ENCODE measurements at places on chromosomes 6 and 20.

DNA sequence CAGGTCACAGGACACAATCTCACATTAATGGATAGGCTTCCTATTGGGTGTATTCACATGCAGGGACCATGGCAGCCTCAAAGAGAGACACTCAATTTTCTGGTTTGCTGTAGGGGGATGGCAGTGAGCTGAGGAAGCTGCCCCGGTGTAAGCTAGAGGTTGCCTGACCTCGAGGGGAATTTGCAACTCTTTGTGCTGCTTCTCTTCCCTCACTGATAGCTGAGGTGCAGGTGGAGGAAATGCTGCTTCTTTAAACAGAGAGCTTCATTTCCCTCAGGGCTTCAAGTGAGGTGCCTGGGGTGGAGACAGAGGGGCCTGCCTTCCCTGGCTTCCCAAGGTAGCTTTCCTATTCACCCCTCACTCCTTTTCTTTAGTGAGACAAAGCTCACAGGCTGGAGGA lies 151.9 kb downstream of the CD83 start:
- DNase-seq, result no peak

DNA sequence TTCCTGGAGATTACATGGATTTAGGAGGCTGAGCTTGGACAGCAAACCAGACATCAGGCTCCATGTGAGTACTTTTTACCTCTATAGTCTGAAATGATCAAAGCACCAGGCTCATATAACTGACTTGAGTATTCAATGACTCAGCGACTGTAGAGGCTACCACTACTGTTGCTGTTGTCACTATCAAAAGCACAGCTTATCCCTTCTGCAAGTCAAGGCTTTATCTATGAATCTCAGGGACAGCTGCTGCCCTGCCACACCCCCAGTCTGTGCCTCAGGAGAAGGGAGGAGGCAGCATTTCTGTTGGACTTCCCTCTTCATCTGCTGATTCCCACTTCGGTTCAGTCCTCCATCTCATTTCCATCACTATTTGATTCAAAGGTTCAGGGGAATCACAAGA lies 80.5 kb upstream of the CNR1 start:
- DNase-seq, result no peak

- DNase-seq, result no peak
Observed at GRCh38 chr20:4683261-4683660, 38.4 kb upstream of the PRND start.

- peak; percentile 10 for DNase-seq
Observed at GRCh38 chr6:44126320-44127149, 717 bp downstream of the MRPL14 start.

DNA sequence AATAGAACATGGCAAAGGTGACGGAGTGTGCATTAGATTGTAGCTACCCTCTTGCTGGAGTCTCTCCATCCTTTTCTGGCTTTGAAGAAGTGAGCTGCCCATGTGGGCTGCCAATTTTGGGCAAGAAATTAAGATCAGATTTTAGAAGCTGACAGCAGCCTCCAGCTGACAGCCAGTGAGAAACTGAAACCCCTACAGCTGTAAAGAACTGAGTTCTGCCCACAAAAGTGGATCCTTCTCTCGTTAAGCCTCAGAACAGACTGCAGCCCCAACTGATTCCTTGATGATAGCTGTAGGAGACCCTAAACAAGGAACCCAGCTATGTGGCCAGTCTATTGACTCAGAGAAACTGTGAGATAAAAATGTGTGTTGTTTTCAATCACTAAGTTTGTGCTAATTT lies 134.1 kb downstream of the CD109 start:
- DNase-seq, result no peak

GRCh38 chr20:37976887-37977286 lies 56.4 kb downstream of the TTI1 start:
- no peak for DNase-seq

DNA sequence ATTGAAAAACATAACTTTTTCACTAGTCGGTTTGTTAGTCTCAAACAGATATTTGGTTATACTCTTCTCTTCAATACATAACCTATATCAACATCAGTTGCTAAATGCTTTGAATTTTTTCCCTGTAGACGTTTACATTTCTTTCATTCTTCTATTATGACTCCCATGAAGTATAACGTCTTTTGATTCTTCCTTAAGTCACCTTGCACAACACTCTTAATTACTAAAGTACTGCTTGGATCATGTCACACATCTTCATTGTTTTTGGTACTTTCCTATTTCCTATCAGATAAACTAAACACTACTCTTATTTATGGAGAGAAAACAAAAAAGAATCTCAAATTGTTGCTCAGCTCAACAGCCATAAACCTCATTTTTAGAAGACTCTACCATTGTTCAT lies 23.0 kb upstream of the BMP5 start:
- DNase-seq, result no peak

- no peak for DNase-seq
Observed at GRCh38 chr6:168160506-168161370, 81.7 kb upstream of the FRMD1 start.

- no peak for DNase-seq
Observed at GRCh38 chr6:37017606-37018197, 12.2 kb downstream of the FGD2 start.

GRCh38 chr20:8213831-8214587 lies 81.9 kb downstream of the PLCB1 start:
- DNase-seq, result no peak

- DNase-seq, result no peak
Observed at GRCh38 chr20:37888641-37889040, 14.3 kb upstream of the VSTM2L start.

GRCh38 chr6:148175550-148176188 lies 167.0 kb upstream of the SASH1 start:
- no peak for DNase-seq

DNA sequence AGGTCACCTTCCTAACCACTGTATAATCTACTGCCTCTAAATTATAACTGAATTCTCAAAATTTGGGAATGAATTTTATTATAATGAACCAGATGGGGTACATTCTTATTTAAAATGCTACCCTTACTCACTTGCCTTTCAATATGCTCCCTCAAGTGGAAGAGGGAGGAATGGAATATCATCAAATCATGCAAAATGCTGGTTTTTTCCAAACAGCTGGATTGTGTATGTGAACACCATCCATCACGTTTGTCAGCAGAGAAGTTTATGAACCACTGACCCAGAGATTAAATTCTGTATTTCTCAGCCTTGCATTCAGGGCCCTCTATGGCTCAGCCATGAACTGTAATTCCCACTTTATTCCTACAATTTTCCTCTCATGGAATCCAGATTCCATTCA lies 40.5 kb downstream of the CBLN4 start:
- no peak for DNase-seq

- no peak for DNase-seq
Observed at GRCh38 chr6:154596009-154596408, 85.5 kb upstream of the CNKSR3 start.

DNA sequence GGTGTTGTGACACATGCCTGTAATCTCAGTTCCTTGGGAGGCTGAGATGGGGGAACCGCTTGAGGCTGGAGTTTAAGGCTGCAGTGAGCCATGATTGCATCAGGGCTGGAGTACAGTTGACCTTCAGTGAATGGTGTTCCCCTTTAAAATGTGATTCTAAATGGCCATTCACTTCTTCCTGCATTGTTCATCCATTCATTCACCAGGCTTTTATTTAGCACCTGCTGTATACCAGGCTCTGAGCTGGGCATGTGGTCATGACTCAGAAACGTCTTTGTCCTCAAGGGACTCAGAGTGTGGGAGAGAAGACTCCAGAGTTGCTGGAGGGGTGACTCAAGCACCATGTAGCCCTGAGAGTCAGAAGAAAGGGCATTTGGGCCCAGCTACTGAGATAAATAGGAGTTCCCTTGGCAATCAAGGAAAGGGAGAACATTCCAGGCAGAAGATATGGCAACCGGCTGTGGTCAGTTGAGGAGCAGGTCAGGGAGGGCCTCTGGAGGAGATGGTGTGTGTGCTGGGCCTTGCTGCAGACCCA lies 101.1 kb downstream of the DLGAP4 start:
- no peak for DNase-seq

- no peak for DNase-seq
Observed at GRCh38 chr6:47598367-47598766, 100.0 kb upstream of the ADGRF4 start.

- no peak for DNase-seq
Observed at GRCh38 chr6:165729307-165729936, 66.4 kb upstream of the PDE10A start.

DNA sequence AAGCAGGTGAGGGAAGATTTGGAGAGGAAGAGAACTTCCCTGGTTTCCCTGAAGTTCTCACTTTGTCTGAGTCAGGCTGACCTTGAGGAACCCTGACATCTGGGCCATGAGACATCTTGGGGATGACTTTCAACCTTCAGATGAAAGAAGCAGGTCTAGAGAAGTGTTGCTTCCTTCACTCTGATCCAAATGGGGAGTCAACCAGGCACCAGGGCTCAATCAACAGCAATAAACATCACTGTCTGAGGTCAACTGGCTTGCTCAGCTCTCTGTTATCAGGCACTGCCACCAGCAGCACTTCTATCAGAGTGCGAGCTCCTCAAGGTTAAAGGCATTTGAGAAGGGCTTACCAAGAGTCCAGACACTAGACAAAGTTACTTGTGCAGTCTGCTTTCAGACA lies 6.3 kb downstream of the ACOT8 start:
- no peak for DNase-seq

DNA sequence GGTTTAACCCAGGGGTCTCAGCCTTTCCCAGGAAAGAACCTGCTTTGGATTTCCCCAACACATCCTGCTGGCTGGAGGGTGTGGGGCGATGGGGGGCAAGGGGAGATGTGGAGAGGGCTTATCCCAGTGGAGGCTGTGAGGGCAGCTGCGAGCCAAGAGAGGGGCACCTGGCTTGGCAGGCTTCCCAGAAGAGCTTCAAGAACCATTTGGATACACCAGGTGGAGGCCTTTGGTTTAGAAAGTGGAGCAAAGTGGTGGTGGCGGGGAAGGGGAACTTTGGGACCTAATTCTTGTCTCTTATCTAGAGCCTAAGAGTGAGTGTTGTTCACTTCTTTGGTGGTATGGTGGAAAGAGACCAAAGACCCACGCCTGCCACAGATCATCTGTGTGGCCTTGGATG lies 12.4 kb downstream of the CD40 start:
- DNase-seq, result no peak

GRCh38 chr20:34389954-34390555 lies 27.0 kb downstream of the ITCH start:
- DNase-seq, result no peak

GRCh38 chr6:135627092-135627715 lies 129.7 kb upstream of the AHI1 start:
- DNase-seq, result no peak

- no peak for DNase-seq
Observed at GRCh38 chr20:7770046-7770445, 170.2 kb downstream of the HAO1 start.

GRCh38 chr20:53574819-53575218 lies 18.8 kb downstream of the ZNF217 start:
- no peak for DNase-seq

GRCh38 chr6:133948472-133948871 lies 4.6 kb upstream of the TBPL1 start:
- no peak for DNase-seq

- no peak for DNase-seq
Observed at GRCh38 chr20:24572862-24573261, 103.4 kb downstream of the SYNDIG1 start.

DNA sequence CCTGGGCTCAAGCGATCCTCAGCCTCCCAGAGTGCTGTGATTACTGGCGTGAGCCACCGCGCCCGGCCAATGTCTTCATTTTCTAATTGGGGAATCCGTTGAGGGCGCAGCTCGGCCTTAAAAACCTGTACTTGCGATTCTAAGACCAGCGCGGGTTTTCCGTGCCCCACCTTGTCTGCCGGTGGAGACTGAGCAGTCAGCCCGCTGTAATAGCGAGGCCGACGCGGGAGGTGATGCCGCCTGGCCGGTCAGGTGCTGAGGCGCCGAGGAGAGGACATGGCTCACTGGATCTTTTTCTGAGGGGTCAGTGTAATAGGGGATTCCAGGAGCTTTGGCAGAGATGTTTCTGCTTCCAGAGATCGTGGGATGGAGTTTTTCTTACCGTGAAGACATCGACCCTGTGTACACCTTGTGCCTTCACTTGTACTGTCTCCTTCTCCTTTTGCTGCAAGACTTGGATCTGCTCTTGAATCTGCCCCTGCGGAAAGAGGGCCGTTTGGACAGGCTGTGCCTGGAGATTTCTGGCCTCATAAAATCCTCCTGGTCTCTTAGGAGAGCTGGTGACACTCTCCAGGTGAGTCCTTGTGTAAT lies 1.5 kb downstream of the TRIM31 start:
- no peak for DNase-seq

GRCh38 chr6:10310330-10310653 lies 104.6 kb downstream of the TFAP2A start:
- no peak for DNase-seq

- DNase-seq, result no peak
Observed at GRCh38 chr20:576156-576555, 32.6 kb upstream of the CSNK2A1 start.

GRCh38 chr6:68368845-68369244 lies 266.2 kb upstream of the ADGRB3 start:
- no peak for DNase-seq

DNA sequence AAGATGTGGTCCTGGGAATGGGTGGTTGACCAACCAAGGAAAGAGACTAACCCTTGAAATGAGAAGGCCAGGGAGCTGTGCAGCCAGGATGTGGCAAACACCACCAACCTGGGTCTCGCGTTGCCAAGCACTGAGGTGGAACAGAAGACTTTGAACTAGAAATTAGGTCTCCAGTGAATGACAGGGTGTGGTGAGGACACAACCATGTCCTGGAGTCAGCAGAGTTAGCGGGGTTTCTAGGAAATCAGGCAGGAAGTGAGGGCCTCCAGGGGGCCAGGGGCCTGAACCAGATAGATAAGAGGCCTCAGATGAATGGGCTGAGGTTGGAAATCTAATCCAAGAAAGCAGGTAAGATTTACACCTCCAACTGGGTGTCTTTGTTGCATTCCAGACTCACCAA lies 353.3 kb upstream of the ARID1B start:
- no peak for DNase-seq

- peak; percentile 25 for DNase-seq
Observed at GRCh38 chr6:34145161-34146020, 496 bp downstream of the GRM4 start.

DNA sequence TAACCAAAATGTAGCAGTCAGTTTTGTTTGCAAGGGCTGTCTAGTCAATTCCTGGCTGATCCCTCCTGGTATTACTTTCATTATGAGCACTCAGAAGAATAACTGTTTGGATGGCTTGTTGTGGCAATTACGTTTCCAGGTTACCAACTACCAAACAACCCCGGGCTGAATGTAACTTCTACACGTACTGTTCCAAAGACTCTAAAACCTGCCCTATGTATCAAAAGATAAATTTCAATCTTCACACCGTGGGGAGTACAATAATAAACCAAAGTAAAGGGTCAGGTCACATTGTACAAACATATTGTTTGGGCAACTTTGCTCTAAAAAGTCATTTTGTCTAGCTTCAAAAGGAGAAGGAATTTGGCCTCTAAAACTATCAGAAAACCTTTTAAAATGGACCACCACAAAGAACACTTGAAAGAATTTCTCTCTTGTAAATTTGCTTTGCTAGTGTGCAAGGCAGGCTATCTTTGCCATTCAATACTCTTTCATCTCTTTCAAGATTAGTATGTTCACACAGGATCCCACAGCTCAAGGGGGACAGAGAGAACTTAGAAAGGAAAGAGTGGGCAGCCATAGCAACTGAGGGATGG lies 27.6 kb downstream of the DCDC2 start:
- DNase-seq, result no peak
